ENCODE measurements at places on chromosomes 2 and 18.

DNA sequence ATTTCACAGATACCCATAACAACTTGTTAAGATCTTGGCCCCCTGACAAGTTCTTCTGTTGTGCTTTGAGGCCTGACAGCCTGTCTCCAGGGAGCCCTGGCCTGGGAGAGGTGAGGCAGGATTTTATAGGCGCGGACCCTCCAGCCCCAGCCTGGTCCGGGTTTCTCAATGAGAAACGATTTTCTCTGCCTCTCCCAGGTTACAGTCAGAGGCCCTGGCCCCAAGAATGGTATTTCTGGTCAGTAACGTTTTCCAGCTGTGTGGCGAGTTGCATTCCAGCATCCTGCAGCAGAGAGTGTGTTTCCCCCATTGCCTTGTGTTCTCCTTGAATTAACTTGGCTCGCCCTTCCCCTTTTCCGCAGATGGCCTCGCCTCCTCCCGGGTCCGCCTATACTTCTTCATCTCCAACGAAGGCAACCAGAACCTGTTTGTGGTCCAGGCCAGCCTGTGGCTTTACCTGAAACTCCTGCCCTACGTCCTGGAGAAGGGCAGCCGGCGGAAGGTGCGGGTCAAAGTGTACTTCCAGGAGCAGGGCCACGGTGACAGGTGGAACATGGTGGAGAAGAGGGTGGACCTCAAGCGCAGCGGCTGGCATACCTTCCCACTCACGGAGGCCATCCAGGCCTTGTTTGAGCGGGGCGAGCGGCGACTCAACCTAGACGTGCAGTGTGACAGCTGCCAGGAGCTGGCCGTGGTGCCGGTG is 3.0 kb downstream of the INHBB start:
- DNase-seq = no peak

DNA sequence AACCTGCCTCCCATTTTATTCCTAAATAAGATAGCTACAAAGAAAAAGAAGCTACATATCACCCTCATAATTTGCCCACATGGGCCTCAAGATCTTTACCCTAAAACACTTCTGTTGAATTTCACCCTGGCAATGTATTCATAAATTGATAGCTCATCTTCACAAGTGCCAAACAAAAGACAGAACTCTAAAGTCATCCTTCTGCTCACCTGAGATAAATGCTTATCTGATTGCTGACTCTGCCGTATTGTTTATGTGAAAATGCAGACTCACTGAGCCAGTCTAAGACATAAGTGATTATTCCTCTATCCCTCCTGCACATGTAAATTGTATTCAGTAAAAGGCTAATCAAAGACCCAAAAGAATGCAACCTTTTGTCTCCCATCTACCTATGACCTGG is 2.0 kb downstream of the RDH14 start:
- no peak for DNase-seq

GRCh38 chr2:85830645-85831044 is 58.1 kb downstream of the ST3GAL5 start:
- no peak for DNase-seq

DNA sequence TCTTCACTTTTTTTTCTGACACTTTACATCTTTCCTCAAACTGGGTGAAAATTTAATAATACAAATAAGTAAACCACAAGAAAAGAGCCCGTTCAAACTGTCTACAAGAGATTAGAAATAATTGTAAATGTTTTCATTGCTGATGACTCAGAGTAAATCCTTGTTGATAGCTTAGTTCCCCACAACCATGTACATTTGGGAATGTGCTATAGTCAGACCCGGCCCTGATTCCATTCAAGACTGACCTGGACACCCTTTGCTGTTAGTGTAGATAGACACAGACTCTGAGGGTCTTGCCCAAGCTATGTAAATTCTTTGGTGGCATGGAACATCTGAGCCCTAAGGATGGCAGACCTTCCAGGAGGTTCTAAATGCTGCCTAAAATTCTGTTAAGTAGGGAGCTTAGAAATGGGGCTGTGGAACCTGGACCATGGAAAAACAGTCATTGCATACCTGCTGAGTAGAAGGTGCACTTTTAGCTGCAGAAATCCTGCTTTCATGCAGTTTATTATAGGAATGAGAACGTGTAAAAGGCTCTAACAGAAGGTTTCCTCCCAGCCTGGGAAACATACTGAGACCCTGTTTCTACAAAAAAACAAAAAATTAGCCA is 3.7 kb downstream of the MALT1 start:
- DNase-seq = no peak

DNA sequence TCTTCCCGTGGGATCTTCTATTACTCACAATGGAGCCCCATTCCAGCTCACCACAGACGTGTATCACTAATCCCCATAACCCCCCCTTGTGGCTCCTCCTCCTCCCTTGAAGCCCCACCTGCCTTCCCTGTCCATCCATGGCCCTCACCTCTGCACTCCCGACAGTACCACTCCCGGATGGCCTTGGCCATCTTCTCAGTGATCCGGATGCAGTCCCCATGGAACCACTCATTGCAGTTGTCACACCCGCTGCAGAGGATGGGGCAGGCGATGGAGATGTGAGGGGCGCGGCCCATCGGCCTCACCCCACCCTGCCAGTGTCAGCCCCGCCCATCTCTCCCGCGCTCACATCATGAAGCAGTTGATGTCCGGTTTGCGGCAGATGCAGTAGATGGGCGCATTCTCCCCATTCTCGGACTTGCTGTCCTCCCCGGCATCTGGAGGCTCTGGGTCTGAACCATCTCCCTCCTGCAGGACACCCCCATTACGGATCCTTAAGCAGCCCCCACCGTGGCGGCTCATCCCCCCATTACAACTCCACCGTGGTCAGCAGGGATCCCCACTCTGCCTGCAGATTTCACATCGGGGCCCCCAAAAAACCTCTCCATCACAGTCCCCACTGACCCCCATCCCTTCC is 983 bp downstream of the CXXC1 start:
- DNase-seq = no peak

GRCh38 chr2:192585418-192585817 is 390.7 kb upstream of the TMEFF2 start:
- DNase-seq = no peak

DNA sequence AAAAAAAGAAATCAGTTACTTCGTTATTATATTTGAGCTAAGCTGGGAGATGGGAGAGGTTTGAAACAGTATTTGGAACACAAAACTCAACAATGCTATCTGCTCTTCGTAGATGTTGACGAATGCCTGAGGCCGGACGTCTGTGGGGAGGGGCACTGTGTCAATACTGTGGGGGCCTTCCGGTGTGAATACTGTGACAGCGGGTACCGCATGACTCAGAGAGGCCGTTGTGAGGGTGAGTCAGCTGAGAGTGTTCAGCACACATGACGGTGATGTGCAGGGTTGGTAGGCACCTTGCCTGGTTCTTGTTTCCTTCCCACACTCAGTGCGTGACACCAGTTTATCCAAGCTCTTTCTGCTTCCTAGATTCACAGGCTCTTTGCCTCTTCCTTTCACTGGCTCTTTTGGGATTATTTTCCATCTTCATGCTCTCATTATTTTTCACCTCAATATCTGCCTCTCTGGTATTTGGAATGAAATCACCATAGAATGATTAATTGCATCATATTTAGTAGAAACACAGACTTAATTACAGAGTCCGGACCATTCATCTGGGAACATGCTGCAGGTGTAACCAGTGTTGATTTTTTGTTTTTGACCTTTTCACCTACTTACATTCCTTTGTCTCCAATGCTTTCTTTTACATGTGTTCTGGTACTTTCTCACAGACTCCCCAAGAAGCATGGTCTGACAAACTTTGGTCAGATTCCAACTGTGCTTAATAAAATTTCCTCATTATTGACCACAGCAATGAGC is 200.6 kb upstream of the RASGRP3 start:
- no peak for DNase-seq

GRCh38 chr2:74740395-74740740 is 86.3 kb downstream of the SEMA4F start:
- DNase-seq = no peak

DNA sequence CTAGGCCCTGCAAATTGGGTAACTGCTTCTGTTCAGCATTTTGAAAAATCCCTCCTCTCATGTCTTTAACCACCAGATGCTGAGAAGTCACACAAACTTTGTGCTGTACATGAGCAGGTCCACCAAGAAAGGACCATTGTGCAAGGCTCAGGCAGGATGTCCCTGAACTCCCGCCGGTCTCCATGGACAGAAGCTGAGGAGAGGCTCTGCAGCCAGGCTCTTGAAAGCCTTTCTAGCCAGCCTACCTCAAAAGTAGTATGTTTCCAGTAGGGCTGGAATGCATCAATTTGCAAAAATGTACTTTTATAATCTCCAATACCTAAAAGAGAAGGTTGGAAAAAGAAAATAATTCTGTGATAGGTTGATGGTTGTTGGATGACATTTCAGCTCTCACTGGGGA is 47.0 kb upstream of the SH3BP4 start:
- no peak for DNase-seq

- DNase-seq = no peak
Observed at GRCh38 chr2:172381275-172382027, 45.9 kb upstream of the ITGA6 start.
